ENCODE measurements at places on chromosomes 16 and 17.

GRCh38 chr16:17138801-17139200 is 332.0 kb downstream of the XYLT1 start:
- no peak for DNase-seq

- DNase-seq: no peak
Measured at GRCh38 chr17:57507828-57508227, 237.3 kb downstream of the CCDC182 start.

DNA sequence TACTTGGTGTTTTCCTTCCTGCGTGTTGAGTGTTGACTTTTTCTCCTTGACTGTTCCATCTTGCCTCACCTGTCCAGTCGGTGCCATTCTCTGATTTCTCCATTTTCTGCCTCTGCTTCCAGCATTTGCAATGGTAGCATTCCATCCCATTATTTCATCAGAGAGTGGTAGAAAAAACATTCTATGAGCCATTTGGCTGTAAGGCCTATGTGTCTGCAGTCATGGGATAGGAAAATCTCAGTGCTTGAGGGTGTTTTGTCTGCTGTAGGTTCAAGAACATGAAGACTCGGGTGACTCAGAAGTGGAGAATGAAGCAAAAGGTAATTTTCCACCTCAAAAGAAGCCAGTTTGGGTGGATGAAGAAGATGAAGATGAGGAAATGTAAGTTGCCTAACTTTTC is 2.7 kb downstream of the UTP18 start:
- no peak for DNase-seq

DNA sequence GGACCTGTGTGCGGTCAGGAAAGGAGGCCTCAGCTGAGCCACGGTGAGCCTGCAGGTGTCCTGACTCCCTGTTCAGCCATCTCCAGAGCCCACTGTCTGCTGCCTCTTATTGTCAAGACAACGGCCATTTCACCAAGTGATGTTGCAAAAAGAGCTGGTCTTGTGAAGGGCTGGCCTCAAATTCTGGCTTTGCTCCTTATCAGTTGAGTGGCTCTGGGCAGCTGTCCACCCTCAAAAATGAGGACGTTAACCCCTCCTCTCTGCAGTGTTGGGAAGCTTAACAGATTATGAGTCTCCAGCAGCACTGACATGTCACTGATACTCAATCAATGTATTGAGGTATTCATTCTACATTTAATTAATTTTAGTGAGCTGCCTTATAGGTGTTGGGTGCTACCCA is 171.1 kb upstream of the TOX3 start:
- DNase-seq: no peak

- DNase-seq: peak; percentile 29
Measured at GRCh38 chr17:33049781-33050414, 58.3 kb downstream of the SPACA3 start.
